ENCODE measurements at places on chromosomes 2 and 18.

GRCh38 chr2:218877331-218877730 lies 3.3 kb upstream of the WNT10A start:
- no peak for DNase-seq

- no peak for DNase-seq
These were observed 16.5 kb downstream of the ARL4C start for GRCh38 chr2:234480337-234480736.

GRCh38 chr18:10322435-10322834 lies 132.0 kb upstream of the APCDD1 start:
- no peak for DNase-seq

DNA sequence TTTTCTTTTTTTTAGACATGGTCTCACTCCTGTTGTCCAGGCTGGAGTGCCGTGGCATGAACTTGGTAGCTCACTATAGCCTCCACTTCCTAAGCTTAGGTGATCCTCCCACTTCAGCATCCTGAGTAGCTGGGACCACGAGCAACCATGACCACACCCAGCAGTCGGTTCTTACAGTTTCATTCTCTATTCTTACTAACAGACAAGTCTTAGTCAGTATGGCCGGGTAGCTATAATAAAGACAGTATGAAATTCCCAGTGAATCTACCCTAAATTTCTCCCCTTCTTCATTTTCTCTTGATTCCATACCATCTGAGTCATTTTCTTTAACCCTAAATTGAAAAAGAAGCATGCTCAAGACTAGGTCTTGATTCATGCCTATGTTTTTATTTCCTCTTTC lies 775.3 kb upstream of the NRXN1 start:
- no peak for DNase-seq

GRCh38 chr2:53519918-53520841 lies 247.4 kb upstream of the CHAC2 start:
- DNase-seq: no peak

DNA sequence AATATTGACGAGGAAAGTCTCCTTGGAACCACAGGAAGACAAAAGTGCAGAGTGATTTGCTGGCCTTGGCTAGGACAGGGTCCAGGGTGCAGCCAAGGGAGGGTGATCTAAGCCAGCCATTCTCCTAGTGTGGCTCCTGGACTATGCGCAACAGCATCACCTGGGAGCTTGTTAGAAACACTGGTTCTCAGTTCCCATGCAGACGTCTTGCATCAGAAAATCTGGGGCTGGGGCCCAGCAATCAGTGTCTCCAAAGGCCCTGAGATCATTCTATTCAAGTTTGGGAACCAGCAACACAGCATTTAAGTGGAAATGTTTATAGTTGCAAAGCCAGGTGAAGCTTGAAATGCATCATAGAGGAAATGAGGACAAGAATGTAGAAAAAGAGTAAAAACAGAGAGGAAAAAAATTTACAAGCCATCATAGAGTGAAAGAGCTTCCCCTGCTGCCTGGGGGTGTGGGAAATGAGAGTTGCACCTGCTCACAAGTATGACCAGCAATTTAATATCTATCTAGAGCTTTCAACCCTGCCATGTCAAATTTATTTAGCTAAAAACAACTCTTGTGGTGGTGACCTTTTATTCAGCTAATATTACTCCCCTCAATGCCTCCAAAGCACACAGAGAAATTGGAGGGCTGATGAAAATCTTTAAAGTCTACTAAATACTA lies 54.4 kb upstream of the SEC11C start:
- no peak for DNase-seq
